Lower leg skin (tissue), 4 donors: ENCODE measurements at places on chromosomes 7 and 10.

- no peak for DNase-seq
These were observed 63.6 kb downstream of the GPR37 start for GRCh38 chr7:124701955-124702354.

GRCh38 chr10:23975431-23975830, 233.5 kb upstream of the KIAA1217 start:
- no peak for DNase-seq

- no peak for DNase-seq
These were observed 100.5 kb upstream of the SEC61G start for GRCh38 chr7:54859545-54859944.

- DNase-seq: no peak
These were observed 45.4 kb downstream of the PAX2 start for GRCh38 chr10:100790761-100791208.

DNA sequence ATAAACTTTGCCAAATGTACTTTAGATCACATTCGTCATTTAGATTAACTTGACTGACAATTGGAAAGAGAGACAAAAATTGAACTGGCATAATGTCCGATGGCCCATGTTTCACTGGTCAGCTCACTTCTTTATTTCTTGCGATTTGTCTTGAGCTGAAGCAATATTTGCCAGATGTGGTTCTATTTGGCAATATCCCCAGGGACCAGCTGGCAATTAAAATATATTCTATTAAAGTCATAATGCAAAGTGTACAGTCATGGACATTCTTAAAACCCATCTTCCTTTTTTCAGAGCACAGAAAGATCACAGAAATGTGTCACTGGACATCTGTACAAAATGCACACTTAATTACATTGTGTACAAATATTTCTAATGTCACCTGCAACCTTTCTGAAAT, 26.3 kb downstream of the NEBL start:
- no peak for DNase-seq

DNA sequence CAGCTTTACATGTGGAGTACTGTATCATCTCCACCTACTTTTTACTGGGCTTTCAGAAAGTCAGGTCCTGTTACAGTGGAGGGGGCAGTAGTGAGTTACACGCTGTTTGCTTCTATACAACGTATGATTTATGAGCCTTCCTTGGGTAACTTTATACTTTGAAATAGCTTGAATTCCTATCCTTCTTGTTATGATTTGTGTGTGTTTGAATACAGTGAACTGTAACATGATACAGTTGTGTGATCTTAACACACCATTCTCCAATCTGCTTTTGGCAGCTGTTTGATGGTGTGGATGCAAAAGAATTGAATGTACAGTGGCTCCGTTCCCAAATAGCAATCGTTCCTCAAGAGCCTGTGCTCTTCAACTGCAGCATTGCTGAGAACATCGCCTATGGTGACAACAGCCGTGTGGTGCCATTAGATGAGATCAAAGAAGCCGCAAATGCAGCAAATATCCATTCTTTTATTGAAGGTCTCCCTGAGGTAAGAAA, 41.7 kb downstream of the SP8 start:
- DNase-seq: no peak

DNA sequence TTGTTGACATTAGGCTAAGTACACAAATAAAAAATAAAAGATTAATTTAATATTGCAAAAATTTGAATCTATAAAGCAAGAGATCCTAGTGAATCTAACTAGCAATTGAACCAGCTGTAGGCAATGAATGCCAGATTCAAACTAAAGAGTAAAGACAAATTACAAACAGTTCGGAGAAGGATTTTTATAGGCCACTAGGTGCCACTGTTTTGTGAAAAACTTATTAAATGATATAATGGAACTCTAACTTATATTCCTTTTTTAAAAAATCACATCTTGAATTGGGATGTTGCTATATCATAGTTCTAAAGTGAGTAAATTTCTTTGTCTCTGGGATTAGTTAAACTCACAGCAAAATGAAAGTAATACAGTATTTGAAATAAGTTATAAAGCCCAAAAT, 39.1 kb upstream of the GNAI1 start:
- no peak for DNase-seq

- no peak for DNase-seq
These were observed 656.1 kb downstream of the INHBA start for GRCh38 chr7:41046776-41047175.

DNA sequence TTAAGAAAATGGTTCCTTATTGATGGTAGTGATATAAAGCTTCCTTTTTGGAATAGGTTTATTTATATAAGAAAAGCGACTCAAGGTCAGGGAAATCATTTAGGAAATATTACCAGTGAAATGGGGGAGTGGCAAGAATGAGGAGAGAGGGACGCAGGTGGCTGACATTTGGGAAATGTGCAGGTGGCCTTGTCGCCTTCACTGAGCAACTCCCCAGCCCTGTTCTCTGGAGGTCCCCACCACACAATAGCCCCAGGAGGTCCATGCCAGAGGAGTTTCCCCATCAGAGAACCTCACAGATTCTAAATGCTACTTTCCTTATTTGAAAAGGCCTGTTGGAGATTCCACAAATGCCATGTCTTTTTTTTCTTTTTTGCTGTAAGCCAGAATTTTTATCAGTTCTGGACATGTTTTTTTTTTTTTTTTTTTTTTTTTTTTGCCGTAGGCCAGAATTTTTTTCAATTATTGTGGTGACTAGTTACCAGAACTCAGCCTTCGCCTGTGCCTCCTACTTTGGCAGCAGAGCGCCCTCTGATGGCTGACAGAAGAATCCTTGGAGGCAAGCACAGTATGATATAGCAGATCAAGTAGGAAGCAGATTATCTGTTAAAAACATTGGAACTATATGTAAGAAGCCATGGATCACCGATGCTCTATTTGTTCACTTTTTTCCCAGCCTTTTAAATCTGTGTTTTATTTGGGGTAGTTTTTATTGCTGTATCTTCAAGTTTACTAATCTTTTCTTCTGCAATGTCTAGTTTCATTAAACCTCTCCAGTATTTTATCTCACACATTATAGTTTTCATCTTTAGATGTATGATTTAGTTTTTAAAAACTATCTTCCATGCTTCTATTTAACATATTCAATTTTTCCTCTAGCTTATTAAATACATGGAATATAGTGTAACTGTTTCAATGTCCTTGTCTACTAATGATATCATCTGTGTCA, 18.6 kb downstream of the OPALIN start:
- no peak for DNase-seq

DNA sequence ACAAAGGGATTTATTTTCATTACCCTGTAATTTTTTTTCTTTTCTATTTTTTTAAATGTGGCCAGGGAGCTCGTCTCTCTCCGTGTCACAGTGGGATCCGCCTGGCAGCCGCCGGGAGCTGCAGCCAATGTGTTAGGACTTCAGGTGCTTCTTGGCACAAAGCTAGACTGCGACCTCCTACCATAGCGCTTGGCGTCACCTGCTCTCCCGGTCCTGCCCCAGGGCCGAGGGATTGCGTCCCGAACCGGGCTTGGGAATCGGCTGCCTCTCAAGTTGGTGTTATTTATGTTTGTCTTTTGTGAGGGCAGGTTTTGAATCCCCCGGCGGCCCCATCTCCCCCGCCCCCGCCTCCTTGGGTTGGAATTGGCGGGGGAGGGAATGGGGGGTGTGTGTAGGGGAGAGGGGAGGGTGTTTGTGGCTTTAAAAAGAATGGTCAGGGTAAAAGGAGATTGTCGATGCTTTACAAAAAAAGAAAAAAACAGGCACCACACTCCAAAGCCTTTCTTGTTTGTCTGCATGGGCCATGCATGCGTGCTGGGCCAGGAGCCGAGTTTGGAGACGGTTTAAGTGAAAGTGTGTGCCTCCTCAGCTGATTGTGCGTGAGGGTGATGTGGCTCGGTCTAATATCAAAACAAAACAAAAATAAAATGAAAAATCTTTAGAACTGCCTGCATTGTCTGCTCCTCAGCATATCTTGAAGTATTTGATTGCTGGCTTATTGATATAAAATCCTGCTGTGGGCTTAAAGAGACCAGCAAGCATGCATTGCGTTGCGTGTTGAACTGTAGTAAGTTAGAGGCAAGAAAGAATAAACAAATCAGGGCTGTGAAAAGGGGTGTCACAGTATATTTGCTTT, 1.2 kb downstream of the PPP1R9A start:
- no peak for DNase-seq

DNA sequence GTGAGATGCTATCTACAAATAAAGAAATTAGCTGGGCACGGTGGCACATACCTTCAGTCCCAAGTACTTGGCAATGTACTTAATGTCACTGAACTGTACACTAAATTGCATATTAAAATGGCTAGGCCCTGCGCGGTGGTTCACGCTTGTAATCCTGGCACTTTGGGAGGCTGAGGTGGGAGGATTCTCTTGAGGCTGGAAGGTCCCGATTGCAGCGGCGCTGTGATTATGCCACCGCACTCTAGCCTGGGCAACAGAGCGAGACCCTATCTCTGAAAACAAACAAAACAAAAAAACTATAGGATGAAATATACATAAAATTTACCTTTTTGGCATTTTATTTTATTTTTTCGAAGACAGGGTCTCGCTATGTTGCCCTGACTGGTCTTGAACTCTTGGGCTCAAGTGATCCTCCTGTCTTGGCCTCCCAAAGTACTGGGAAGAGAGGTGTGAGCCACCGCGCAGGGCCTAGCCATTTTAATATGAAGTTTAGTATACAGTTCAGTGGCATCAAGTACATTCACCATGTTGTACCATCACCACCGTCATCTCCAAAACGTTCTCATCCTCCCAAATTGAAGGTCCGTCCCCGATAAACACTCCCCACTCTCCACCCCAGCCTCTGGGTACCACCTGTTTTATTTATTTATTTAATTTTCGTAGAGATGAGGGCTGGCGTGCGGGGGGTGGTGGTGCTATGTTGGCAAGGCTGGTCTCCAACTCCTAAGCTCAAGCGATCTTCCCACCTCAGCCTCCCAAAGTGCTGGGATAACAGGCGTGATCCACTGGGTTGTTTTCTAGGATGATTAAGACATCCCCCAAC, 1.3 kb upstream of the EIF3B start:
- no peak for DNase-seq

GRCh38 chr10:105952153-105952552, 1212.4 kb downstream of the SORCS1 start:
- DNase-seq: no peak

DNA sequence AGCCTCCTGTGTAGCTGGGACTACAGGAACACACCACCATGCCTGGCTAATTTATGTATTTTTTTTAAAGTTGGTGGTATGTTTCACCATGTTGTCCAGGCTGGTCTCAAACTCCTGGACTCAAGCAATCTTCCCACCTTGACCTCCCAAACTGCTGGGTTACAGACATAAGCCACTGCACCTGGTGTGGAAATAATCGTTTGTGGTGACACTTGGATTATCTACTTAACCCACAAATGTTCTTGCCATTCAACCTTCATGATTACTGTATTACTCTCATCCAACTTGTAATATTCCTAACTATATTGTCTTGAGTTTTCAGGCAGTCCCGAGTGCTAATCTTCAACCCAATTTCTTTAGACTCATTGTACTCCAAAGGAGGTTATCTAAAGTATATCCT, 9.6 kb upstream of the SRGN start:
- DNase-seq: no peak

GRCh38 chr7:80105701-80106408, 28.8 kb upstream of the GNAI1 start:
- DNase-seq: no peak

- DNase-seq: no peak
These were observed 19.4 kb downstream of the GATA3 start for GRCh38 chr10:8073691-8074416.

DNA sequence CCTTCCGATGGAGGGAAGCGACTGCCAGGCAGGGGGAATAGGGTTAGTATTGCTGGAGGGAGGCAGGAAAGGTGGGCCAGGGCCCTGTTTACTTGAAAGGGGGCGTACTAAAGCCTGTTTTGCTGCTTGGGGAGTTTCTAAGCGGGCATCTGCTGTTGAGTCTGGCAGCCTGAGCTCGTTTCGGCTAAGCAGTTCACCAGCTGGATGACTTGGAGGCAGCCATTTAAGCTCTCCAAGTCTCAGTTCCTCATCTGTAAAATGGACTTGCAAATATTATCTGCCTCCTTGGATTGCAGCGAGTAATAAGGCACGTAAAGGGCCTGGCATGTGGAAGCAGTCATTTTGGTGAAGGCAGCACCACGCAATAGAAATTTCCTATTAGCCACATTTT, 44.0 kb downstream of the LDB3 start:
- DNase-seq: no peak

DNA sequence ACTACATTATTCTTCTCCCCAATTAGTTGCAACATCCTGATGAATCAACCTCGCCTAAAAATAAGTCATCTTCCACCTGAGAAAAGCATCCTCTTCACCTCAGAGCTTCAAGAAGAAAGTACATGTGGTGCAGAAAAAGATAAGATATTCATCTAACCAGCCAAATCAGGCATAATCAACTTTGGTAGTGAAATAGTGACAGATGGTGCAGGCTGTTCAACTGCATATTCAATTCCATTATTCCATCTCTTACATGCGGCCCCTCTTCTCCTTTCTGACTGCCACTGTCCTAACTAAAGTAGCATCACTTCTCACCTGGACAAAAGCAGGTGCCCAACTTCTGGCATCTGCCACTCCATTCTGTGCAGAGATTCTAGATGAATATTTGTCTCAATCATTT, 148.4 kb upstream of the STEAP1 start:
- no peak for DNase-seq

DNA sequence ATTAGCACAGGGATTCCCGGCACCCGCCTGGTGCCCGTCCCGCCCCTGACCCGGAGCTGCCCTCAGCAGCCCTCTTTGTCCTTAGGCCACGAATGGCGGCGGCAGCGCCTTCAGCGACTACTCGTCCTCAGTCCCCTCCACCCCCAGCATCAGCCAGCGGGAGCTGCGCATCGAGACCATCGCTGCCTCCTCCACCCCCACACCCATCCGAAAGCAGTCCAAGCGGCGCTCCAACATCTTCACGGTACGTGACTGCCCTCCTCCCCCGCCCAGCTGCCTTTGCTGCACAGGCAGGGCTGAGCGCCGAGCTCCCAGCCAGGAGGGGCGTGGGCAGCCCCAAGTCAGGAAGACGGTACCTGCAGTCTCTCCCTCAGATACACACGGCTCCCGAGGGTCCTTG, 33.6 kb downstream of the AGAP3 start:
- DNase-seq: no peak

- no peak for DNase-seq
These were observed 359.4 kb downstream of the PRPF18 start for GRCh38 chr10:13946209-13946460.

- DNase-seq: no peak
These were observed 4.5 kb upstream of the MICALL2 start for GRCh38 chr7:1463676-1464223.

GRCh38 chr7:86863452-86863851, 196.0 kb downstream of the ELAPOR2 start:
- no peak for DNase-seq
